ENCODE measurements at places on chromosomes 4 and X.

DNA sequence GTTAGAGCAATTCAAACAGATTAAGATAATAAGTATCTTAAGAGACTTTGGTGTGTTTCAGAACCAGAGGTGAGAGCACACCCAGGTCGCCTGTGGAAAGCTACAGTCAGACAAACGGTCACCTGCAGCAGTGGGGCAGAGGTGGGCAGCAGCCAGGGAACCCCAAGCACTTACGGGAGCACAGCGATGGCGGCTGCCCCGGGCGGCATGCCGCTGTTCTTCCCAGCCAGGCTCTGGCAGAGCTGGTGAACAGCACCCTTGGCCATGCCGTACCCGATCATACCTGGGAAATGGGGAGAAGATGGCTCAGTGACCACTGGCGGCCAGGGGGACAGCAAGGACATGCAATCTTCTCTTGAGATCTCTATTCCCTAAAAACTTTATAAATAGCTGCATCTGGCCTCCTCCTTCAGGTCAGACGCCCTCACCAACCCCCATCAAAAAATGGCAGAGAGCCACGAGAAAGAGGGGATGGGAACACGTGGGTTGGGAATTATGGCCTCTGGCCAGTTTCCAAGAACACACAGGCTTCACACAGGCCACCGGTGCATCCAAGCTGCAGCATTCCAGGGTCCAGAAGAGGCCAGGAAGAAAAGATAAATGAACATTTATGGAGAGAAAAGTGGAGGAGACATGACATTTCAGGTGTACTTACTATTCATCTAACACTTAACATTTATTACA lies 19.7 kb downstream of the QDPR start:
- DNase-seq, result no peak

DNA sequence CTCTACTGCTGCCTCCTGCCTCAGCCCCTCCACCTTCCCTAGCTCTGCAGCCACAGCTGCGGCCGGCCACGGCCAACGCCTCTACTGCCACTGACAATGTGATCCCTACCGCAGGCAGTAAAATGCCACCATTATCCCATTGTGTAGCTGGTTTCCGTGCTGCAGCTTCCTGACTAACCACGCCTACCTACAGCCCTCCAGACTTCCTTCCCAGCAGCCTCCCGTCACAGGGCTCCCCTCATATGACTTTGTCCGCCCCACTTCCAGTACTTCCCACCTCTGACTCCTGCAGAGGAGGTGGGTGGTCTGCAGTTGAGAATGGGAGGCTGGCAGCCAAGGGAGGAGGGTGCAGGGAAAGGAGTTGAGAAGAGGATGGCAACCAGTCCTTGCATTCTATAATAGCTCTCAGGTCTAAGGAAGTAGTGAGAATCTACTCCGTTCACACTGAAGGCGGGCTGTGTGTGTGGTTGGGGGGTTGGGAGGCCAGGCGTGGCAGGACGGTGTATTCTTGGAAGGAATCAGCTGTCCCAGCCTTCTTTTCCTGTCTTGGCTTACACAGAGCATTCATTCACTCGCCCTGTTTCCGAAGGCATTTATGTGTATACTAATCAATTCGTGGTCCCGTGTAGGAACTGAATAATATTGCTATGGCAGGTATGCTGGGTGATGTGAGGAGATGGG lies 33.1 kb upstream of the USP51 start:
- DNase-seq, result peak; percentile 16

DNA sequence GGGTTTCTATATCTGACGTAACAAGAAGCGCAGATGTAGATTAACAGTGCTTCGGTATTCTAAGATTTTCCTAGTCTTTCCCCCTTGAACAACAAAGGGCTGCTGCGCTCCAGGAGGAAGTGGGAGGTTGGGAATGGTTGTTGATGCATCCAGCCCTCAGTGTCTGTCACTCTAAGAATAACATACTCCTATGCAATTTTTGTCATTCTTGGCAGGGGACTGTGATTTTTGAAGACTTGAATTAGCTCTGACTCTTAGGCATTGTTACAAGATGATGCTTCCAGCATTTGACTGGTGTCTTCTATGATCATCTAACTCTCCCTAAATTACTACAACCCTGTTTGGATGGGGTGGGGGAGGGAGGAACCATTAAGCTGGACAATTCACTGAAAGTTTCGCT lies 394.2 kb downstream of the ARHGAP24 start:
- no peak for DNase-seq

DNA sequence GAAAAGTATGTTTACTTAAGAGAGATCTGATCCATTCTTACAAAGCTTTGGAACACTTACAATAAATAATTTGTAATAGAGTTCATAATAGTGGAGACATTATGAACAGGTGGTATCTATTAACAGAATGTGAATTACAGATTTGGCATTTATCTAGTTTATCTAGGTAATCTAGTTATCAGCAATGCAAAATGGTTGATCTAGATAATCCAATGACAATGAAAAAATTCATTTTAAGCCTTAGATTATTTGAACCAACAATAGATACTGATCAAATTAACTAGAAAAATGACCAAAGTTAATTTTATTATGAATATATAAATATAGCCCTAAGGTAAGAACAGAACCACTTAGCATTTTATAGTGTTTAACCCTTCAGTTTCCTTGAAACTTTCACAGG lies 10.4 kb upstream of the NSUN7 start:
- DNase-seq, result no peak

DNA sequence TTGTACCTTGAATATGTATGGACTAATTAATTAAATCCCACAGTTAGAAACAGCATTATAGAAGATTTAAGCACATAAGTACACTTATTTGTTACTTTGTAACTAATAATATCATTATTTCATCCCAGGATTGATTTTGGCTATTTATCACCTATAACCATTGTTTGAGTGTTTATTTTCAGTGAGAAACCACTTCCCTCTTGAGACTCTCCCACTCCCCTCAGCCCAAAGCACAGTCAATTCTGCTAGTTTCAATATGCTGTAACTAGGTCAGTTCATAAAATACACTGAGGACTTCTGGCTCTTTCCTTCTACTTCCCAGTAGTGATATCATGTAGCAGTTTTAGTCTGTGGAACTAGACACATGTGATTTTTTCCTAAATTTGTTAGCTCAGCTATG lies 16.3 kb downstream of the OFD1 start:
- no peak for DNase-seq

- DNase-seq, result no peak
Observed at GRCh38 chr4:165761963-165762362, 111.1 kb upstream of the TLL1 start.

GRCh38 chr4:67122029-67122428 lies 423.3 kb downstream of the CENPC start:
- DNase-seq, result no peak

GRCh38 chr4:168835880-168836454 lies 174.1 kb downstream of the CBR4 start:
- DNase-seq, result no peak

DNA sequence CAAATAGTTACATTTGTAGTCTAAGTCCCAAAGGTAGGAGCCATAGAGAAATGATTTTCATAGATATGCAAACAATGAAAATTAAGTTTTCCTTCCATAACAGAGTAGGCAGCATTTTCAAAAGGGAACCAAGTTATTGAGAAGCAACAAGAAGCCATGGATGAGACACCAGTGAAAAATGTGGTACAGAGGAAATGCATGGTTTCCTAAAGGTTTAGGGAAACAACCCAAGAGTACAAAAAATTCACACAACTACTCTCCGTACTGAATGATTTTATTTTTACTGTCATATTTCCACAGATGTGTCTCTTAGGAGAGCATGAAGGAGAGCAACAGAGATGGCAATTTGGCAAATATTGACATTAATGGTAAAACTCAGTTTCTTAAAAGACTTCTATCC lies 1408.9 kb upstream of the PCDH7 start:
- DNase-seq, result no peak

DNA sequence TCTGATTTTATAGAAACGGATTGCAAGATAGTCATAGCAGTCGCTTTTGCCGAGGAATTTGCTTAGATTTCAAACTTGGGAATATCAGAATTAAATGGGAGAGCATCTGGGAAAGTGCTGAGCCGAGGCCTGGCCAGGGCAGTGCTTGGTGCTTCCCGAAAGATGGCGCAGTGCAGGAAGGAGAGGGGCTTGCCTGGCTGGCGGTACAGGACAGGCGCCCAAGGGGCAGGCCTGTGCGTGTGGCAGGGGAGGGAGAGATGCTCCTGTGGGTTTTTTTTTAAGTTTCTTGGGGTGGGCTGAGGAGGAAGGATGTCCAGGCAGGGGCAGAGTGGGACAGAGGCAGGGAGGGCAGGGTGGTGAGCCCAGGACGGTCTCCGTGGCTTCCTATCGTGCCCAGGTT lies 241.1 kb downstream of the AFAP1 start:
- no peak for DNase-seq

DNA sequence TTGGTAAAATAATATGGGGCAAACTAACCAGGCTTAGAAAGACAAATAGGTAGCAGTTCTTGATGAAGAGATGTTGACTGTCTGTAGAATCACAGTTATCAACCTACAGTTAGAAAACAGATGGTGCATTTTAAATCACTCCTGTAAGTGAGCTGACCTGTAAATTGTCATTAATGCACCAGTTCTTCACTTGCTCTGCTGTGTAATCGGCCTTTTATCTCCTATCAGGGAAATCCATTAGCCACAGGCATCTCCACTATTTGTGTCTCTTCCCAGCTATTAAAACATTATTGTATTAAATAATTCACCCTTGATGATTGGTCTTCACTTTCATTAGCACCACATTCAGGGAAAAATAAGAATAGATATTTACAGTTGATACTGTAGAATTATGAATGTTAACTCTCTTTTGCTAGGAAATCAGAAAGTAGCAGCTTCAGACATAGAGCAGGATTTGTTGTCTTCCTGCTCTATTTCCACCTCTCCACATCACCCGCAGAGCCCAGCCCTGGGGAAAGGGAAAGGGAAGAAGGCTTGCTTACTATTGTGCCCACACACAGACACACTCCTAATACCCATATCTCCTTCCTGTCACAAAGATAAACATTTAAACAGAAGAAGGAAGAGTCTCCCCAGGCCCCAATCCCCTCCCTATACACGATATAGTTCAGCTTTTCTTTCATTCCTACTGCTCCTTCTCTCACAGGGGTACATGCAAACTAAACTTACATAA lies 97.1 kb downstream of the REELD1 start:
- DNase-seq, result no peak

GRCh38 chr4:25330335-25330734 lies 17.8 kb downstream of the ZCCHC4 start:
- DNase-seq, result no peak

GRCh38 chr4:186693159-186693815 lies 30.4 kb downstream of the FAT1 start:
- peak; percentile 17 for DNase-seq

GRCh38 chrX:41779030-41779564 lies 55.1 kb downstream of the GPR82 start:
- DNase-seq, result no peak

- DNase-seq, result no peak
Observed at GRCh38 chrX:8897259-8897658, 96.1 kb upstream of the FAM9A start.

GRCh38 chrX:37816766-37817165 lies 30.6 kb downstream of the DYNLT3 start:
- no peak for DNase-seq

GRCh38 chr4:54076673-54077072 lies 12.3 kb upstream of the CHIC2 start:
- DNase-seq, result no peak

GRCh38 chrX:82038793-82039192 lies 836.9 kb downstream of the SH3BGRL start:
- no peak for DNase-seq

- DNase-seq, result no peak
Observed at GRCh38 chr4:99934891-99935290, 11.5 kb downstream of the DNAJB14 start.

DNA sequence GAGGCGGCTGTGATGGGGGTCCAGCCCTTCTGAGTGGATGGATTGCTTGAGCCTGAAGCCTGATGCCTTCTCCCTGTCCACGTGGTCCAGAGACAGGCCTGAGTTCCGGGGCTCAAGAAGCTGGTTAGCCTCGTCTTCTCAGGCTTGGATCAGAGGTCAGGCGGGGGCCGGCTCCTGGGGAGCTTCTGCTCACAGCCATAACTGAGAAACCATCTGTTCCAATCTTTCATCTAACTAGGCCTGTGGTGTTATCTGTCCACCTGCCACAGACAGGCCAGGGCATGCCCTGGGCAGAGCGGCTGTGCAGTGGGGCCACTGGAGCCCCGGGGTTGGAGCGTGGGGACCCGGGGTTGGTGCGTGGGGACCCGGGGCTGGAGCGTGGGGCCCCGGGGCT lies 63.1 kb downstream of the SORCS2 start:
- no peak for DNase-seq

DNA sequence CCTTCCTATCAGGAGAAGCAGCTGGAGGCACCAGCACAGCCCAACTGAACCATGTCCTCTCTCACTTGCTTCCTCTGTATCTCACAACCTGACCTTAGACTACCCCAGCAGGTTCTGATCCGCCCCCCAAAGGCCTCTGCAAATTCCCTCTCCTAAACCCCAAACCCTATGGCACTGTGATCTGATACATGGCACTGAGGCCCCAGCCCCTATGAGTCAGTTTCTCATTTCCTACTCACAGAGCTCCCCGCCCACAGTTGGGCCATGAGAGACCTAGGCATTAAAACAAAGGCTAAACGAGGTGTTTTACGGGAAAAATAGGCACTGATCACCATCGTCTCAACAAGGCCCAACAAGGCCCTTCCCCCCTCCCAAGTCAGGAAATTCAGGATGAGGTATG lies 19.1 kb downstream of the SASH3 start:
- no peak for DNase-seq

- no peak for DNase-seq
Observed at GRCh38 chrX:151899622-151900021, 13.1 kb upstream of the MAGEA4 start.

DNA sequence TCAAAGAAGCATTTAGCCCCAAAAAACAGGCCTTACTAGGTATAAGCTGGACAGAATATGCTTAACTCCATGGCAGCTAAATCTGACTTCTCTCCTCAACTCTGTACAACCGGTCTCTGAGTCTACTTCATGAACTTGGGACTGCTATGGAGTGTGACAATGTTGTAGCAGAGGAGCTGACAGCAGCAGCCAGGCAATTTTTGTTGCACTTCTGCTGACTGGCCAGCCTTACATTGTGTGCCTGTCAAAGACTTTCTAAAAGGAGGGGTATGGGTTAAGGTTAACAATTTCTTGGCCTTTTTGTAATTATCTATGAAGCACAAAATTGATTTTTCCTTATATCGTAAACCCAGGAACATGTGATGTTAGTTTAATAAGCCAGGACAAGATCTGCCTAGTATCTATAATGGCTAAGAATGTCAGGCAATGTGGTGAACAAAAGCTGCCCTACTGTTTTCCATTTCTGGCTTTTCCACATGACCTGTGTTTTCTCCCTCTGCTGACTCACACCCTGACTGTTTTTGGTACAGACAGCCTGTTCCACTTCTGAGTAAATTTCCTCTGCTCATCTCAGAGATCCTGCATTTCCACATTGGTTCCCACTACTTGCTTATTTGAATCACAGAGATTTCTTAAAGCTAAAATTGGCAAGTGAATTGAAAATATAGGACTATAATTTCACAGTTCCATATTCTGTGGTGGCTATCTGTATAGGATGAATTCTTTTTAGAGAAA lies 9.3 kb downstream of the NOX1 start:
- DNase-seq, result peak; percentile 0
